ENCODE measurements at places on chromosomes 4 and X. TPM values are rescaled to one million over a fixed set of nuclear protein-coding genes. Genes with fewer than 3 reads are reported as not detected.

DNA sequence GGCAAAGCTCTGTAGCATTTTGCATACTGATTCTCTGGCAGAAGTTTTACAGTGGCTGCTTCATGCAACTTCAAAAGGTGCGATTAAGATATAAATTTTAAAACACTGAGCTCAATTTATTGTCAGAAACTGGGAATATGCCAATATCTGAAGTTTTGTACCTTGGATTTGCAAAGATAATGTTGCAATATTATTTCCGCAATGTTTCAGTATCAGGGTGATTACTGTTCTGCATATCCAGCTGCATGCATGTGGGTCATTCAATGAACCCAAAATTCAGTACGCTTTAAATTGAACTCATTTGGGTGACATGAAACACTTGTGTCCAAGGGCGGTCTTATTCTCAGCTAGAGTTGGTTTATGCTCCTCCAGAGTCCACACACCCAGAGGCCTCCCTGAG is 26.2 kb downstream of the TRMT10A start:
- no peak for DNase-seq
- no peak overlapping the region for H3K4me3 ChIP-seq
- no peaks in the 10 kb centered on the region for H3K4me1 ChIP-seq
- H3K27me3 ChIP-seq = peaks cover 14% of the 10 kb centered on the region
- no peak overlapping the region for H3K27ac ChIP-seq
- no peaks in the 10 kb centered on the region for H3K36me3 ChIP-seq

- no peaks in the 10 kb centered on the region for H3K4me1 ChIP-seq
- no peaks in the 10 kb centered on the region for H3K36me3 ChIP-seq
- H3K27me3 ChIP-seq = peaks cover 2% of the 10 kb centered on the region
- H3K27ac ChIP-seq = no peak overlapping the region
- no peak for DNase-seq
Observed at GRCh38 chr4:8053688-8054449, 104.7 kb downstream of the ABLIM2 start.

DNA sequence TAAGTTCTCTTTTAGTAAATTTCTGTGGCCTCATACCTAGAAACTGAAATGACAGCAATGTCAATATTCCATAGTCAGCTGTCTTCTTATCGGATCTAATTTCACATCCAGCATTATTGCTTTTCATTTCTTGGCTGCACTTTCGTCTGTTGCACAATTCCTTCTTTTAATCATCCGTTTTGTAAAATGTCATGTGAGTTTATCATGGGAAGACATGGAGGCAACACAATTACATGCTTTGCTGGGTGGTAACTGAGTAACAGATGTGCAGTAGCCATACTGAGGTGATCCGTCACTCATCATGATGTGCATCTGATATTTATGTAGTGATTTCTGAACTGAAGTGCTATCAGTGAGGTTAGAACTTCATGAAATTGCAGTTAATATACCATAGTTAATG is 68.3 kb upstream of the SLC7A11 start:
- H3K27ac ChIP-seq = no peak overlapping the region
- H3K4me3 ChIP-seq = no peak overlapping the region
- no peak for DNase-seq
- no peaks in the 10 kb centered on the region for H3K4me1 ChIP-seq
- no peaks in the 10 kb centered on the region for H3K36me3 ChIP-seq

DNA sequence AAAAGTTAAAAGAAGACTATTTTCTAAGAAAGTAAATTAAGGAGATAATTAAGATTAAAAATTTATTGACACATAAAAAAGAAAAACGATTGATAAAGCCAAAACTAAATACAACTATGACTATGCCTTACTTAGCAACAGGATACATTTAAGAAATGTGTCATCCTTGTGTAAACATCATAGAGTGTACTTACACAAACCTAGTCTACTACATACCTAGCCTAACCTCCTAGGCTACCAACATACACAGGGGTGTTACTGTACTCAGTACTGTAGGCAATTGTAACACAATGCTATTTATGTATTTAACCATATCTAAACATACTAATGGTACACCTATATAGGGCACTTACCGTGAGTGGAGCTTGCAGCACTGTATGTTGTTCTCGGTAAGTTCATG is 108.3 kb downstream of the ANXA10 start:
- DNase-seq = no peak
- H3K36me3 ChIP-seq = no peaks in the 10 kb centered on the region
- H3K27ac ChIP-seq = no peak overlapping the region

GRCh38 chrX:100674705-100675104 is 30.7 kb downstream of the SRPX2 start:
- peaks cover 6% of the 10 kb centered on the region for H3K27me3 ChIP-seq
- no peak overlapping the region for H3K4me3 ChIP-seq
- H3K4me1 ChIP-seq = peaks cover 3% of the 10 kb centered on the region
- no peaks in the 10 kb centered on the region for H3K36me3 ChIP-seq

Gene PARM1
- total RNA-seq = not detected

Measured in activated CD4-positive, alpha-beta T cell treated with anti-CD3 and anti-CD28 coated beads, Interleukin-2, amount 10 ng/mL, durations not matched to agents 24 days and 14 days (primary cell).